Stimulated activated CD4-positive, alpha-beta T cell treated with anti-CD3 and anti-CD28 coated beads, Interleukin-12 subunit alpha, Interleukin-12 subunit beta, amount 100 ng/mL, for 24 hours (primary cell): ENCODE measurements at places on chromosomes 2 and 18.

- no peak for DNase-seq
Measured at GRCh38 chr2:120578576-120579352, 156.9 kb upstream of the GLI2 start.

GRCh38 chr2:27921880-27922547, 31.5 kb downstream of the BABAM2 start:
- no peak for DNase-seq

GRCh38 chr2:168160897-168161296, 86.5 kb downstream of the STK39 start:
- DNase-seq = no peak

DNA sequence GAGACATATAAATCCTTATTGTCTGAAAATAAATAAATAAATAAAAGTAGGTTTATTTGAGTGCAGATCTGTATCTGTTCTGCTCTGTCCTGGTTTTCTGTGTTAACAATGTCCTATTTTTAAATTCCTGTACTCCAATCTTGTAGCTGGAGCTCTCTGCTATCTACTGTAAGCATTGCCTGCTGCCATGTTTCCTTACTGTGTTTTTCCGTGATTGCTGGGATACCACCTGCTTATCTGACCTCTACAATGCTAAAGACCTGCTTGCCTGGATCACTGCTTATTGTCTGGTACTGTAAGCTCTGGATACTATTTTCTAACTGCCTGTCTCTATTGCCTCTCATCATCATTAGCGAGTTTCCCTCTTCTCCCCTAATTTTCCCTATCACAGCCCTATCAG, 11.6 kb downstream of the PTPN4 start:
- DNase-seq = no peak

DNA sequence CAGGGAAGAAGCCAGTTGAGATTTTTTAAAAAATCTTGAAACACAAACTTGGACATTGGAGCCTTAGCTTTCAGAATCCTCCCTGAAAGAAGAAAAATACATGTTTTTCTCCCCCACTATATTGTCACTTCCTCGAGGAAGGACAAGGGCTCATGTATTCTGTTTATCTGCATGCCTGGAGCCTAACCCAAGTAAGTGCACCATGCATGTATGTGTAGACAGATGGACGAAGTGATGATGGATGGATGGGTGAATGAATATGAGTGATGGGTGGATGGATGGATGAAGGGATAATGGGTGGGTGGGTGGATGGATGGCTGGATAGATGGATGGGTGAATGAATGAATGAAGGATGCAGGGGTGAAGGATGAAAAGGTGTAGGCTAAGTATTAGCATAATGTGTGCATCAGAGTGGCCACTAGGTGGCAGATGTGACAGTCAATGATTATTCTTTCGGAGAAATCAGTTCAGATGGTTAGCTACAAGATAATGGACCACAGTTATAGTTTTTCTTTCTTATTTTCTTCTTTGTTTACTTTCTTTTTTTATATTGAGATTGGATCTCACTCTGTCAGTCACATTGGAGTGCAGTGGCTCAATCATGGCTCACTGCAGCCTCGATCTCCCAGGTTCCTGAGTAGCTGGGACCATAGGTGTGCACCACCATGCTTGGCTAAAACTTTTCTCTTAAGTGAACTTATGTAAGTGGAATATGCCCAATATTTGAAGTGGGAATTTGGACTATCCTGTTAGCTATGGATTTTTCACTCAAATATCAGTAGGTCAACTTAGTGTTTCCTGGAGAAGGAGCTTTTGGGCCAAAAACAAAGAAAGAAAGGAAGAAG, 18.5 kb upstream of the CCDC93 start:
- peak; percentile 25 for DNase-seq

- DNase-seq = no peak
Measured at GRCh38 chr2:46887028-46887885, 28.3 kb downstream of the MCFD2 start.

GRCh38 chr2:148939271-148939670, 64.2 kb downstream of the KIF5C start:
- DNase-seq = no peak

- DNase-seq = no peak
Measured at GRCh38 chr2:176647325-176648165, 378.3 kb downstream of the MTX2 start.

DNA sequence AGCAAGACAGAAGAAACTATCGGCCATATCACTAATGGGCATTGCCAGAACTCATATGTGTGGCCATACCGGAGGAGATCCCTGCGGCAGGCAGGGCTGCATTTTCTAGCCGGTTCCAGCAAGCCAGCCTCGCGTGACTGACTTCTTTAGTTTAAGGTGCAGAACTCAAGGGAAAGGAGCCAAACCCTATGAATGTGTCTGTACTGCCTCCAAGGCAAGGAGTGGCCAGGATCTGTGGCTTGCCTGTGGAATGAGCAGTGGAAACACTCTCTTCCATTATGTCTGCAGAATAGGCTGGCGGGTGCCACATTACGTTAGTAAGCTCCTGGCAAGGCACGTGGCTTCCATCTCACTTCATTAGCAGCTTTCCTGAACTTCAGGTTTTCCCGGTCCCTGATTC, 137.6 kb downstream of the ATL2 start:
- DNase-seq = no peak

- DNase-seq = no peak
Measured at GRCh38 chr2:6934345-6934744, 17.1 kb downstream of the RNF144A start.

DNA sequence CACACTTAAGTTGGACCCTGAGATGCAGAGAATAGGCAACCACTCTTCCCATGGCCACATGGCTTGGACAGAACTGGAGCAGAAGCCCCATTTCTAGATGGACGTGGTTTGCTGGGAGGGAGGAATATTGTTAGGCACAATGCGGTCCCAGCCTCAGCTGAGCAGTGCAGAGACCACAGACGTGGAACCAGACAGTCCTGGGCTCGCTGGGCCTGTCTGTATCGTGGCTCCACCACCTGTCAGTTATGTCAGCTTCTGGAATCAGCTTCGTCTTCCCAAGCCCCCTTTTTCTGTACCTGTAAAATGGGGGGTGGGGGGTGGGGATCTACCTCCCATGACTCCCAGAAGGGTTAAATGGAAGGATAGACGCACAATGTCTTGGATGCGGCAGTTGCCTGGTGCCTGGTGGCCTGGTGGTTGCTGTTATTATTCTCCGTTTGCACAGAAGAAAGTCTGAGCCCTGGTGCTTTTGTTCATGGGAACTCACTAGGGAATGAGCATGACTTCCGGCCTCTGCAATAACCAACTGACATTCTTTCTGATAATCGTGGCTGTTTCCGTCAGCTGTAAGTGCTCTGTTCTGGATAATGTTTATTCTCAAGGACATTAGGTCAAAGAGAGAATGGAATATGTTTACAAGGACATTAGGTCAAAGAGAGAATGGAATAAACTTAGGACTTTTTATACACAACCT, 31.4 kb downstream of the COLEC11 start:
- no peak for DNase-seq

DNA sequence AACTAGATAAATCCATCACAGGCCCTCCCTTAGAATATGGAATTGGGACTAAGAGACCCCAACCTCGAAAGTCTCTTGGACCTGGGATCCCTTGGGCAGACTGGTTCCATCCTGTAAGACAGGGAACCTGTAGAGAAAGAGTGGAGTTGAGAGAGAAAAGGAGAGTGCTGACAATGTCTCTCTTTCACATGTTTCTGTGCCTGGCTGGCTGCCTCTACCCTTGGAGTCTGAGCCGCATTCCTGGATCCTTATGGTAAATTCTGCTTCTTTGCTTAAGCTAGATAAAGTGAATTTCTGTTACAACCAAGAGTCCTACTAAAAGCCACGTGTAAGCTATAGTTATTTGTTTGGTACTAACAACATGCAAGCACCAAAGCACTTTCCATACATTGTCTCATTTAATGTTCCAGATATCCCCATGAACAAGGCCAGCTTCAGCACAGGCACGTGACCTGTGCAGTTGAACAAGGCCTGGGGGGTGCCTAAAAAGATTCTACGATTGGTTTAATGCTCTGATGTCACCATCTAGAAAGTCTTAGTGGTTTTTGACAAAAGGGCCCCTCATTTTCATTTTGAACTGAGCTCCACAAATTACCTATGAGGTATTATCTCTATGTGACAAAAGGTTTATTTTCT, 2.1 kb upstream of the PUM2 start:
- DNase-seq = no peak

DNA sequence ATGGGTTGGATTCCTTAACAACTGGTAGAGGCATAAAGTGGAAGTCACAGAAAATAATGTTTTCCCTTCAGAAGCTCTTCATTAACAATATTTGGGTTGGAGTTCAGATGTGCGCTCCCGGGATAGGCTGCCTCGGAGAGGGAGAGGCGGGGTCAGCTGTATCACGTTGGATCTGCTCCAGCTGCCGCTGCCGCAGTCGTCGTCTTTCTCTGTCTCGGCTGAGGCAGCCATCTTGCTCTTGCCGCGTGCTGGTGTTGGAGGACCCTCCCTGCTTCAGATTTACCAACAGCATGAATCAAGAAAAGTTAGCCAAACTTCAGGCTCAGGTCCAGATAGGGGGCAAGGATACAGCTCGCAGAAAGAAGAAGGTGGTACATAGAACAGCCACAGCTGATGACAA, 35.1 kb downstream of the TANC1 start:
- no peak for DNase-seq

DNA sequence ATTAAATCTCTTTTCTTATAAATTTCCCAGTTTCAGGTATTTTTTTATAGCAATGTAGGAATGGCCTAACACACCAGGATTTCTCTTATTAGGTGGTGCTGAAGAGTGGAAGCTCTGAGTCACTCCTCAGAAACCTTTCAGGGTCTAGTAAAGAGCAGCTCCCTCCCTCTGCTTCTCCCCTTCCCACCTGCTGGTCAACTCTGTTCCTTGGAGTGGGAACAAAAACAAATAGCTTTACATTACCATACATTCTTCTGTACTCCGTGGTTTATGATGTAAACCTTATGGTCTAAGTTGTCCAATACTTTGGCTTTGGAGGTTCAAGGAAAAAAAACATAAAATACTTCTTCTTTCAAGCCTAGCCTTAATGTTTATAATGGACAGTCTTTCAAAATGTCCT, 2.7 kb upstream of the IL1R1 start:
- no peak for DNase-seq

GRCh38 chr2:20209373-20210109, 15.4 kb downstream of the SDC1 start:
- DNase-seq = no peak

DNA sequence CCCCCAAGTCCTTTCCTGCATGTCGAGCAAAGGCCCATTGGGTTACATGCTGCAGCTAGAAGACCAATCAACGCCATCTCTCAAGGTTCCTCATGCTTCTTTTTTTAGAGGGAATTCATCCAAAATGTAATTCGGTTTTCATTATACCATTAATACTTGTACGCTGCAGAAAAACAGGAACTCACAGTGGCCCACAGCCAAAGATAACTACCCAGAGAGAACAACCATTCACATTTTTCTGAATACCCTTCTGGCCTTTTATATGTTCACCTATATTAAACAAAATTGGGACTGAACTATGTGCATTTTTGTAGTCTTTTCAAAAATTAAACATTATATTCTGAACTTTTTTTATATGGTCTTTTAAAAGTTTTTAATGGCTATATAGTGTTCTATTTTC, 25.8 kb downstream of the FARP2 start:
- no peak for DNase-seq

GRCh38 chr2:179137200-179137759, 87.3 kb upstream of the CCDC141 start:
- no peak for DNase-seq

- no peak for DNase-seq
Measured at GRCh38 chr2:40827392-40827791, 375.5 kb upstream of the SLC8A1 start.

- no peak for DNase-seq
Measured at GRCh38 chr2:211690736-211691135, 847.9 kb downstream of the ERBB4 start.

- no peak for DNase-seq
Measured at GRCh38 chr2:167057446-167057845, 169.2 kb downstream of the XIRP2 start.

DNA sequence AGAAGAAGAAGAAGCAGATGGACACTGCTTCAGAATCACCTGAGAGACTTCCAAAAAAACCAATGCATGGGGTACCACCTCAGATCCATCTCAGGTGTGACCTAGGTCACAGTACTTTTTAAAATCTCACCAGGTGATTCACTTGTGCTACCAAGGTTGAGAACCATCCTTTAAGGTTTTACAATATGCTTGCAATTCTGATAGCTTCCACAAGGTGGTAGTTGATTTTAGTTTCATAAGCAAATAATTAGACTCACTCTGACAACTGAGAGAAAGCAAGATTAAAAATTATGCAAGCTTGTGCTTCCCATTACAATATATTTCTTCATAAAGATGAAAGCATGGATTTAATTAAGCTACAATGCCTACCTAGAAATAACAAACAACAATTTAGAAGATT, 355.1 kb downstream of the EN1 start:
- DNase-seq = no peak

DNA sequence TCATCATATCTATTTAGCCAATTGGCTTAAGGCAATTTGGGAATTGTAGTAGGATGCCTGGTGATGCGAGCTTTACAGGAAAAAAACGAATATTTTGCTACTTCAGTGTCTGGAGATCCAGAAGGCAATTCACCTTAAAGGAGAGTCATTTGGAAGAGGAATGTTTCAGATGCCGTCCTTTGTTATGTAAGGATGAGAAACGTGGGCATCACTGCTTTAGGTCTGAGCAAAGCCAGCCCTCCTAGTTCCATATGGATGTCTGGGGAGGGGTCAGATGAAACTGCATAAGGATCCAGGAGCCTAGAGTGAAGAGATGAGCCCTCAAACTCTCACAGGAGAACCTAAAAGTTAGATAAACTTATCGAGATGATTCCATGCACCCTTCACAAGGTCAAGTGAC, 30.9 kb upstream of the DOCK10 start:
- DNase-seq = no peak

DNA sequence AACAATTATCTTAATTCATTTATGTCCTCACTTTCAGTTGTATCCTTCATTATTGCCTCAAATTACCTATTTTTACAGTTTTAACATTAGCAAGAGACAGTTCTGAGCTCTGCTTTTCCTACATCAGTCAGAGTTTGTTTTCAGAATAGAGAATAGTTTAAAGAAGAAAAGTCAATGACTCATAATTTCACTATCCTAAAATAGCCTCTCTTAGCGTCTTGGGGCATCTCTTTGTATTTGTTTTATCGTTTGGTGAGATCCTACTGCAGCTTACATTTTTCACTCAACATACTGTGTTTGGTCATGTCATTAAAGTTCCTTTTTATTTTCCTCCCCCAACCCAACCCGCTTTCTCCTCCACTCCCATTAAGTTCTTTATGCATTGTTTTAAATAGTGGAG, 3.8 kb downstream of the SEC11C start:
- no peak for DNase-seq

GRCh38 chr2:236376566-236377244, 112.5 kb upstream of the ASB18 start:
- DNase-seq = no peak
